ENCODE measurements at places on chromosomes 6 and 20. TPM values are rescaled to one million over a fixed set of nuclear protein-coding genes. Genes with fewer than 3 reads are reported as not detected.

SYNDIG1 gene
- 1.4 TPM for polyA plus RNA-seq

MLN gene
- 2.6 TPM for polyA plus RNA-seq

MOCS1 gene
- 23.0 TPM for polyA plus RNA-seq

ENPP4 gene
- polyA plus RNA-seq, result 11.7 TPM

WFDC10B gene
- polyA plus RNA-seq, result not detected

NCOA3 gene
- 4.8 TPM for polyA plus RNA-seq

TMEM200A gene
- polyA plus RNA-seq, result 5.6 TPM

ZNF334 gene
- 0.92 TPM for polyA plus RNA-seq

BMP5 gene
- polyA plus RNA-seq, result 0.38 TPM

SLC32A1 gene
- polyA plus RNA-seq, result not detected

LRRC73 gene
- 1.6 TPM for polyA plus RNA-seq
